Panc1 (cell line): ENCODE measurements at places on chromosomes 1 and 21.
A peak's percentile ranks its signal among the peaks of the same experiment; 100 is the strongest.

GRCh38 chr1:157399984-157400382, 152.3 kb downstream of the FCRL5 start:
- DNase-seq, result no peak

GRCh38 chr1:1832166-1832565, 53.9 kb upstream of the NADK start:
- no peak for DNase-seq

DNA sequence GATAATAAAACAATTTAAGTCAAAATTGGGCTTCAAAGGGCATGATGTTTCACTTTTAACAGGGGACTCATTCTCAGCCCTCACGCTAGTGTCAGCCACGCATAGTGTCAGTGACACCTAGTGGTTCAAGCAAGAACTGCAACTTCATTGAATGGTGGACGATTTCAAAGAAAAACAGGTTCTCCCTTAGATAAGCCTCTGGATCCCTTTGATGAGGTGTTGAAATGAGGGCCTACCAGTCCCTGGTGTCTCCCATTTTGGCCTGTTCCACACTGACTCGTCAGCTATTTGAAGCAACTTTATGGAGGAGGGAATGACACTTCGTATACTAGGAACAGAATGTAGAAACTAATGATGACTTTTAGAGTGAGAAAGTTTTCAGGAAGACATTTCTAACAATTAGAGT, 56.2 kb downstream of the FCRL5 start:
- DNase-seq, result peak; percentile 24

DNA sequence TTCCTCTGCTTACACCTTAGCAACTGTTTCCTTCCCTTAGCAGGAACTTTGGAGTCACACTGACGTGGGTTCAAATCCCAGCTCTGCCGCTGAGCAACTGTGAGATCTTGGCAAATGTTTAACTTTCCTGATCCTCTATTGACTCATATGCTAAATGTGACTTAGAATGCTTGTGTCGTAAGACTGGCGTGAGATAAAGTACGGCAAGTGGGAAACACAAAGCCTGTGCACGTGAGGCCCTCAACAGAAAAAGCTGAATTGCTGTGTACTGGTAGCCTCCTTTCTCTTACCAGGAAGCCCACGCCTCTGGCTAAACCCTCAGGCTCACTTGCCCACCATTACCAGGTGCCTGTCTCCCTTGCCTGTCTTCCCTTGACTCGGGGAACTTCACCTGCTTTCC, 135.4 kb upstream of the TNR start:
- no peak for DNase-seq

GRCh38 chr1:33455539-33456501, 16.6 kb upstream of the ZSCAN20 start:
- peak; percentile 84 for DNase-seq

GRCh38 chr1:113210248-113210647, 137.2 kb downstream of the LRIG2 start:
- DNase-seq, result no peak

- no peak for DNase-seq
Observed at GRCh38 chr1:168974117-168974516, 132.4 kb upstream of the ATP1B1 start.

- DNase-seq, result no peak
Observed at GRCh38 chr1:46767649-46768282, 31.1 kb upstream of the CYP4B1 start.

DNA sequence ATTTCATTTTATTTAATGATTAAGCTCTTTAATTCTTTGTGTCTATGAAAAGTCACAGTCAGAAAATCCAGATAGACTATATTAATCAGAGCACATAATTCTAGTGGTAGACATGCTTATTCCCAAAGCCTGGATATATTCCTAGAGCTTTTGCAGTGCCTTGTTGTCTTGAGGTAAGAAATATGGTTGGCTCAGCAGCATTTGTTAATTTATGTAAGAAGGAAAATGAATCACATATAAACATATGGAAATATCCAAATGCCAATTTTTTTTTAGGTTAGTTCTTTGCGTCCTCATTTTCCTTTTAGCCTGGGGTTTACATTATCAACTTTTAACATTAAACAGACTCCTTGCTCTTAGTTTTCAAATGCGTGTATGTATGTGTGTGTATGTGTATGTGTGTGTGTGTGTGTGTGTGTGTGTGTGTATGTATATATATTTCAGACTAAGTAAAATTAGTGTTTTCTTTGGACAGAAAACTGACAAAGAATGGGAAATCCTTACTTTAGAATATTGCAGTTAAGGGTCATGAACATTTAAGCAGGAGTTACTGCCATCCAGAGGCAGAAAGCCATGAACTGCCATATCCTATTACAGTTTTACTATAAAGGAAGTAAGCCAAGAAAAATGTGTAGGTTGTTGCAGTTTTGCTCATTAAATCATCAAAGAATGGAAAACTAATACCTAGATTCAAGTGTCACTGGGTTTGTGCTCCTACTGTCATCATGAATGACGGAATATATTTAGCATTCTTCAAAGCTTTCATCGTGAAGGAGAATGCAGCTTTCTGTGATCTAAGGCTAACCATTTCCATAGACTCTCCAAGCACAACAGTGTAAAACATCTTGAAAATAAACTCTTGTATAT, 477.1 kb upstream of the NR5A2 start:
- no peak for DNase-seq

- DNase-seq, result no peak
Observed at GRCh38 chr1:36446271-36446670, 4.0 kb downstream of the OSCP1 start.

DNA sequence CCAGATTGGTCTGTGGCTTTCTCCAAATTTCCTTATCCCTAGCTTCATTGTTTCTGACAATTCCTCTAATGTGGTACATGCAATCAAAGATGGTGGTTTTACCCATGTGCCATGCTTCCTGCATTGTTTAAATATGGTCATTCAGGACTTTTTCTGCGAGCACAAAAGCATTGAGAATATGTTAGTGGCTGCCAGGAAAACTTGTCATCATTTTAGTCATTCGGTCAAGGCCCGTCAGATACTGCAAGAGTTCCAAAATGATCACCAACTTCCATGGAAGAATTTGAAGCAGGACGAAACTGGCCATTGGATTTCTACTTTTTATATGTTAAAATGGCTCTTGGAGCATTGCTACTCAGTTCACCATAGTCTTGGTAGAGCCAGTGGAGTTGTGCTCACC, 3.7 kb downstream of the ZBED6 start:
- no peak for DNase-seq

DNA sequence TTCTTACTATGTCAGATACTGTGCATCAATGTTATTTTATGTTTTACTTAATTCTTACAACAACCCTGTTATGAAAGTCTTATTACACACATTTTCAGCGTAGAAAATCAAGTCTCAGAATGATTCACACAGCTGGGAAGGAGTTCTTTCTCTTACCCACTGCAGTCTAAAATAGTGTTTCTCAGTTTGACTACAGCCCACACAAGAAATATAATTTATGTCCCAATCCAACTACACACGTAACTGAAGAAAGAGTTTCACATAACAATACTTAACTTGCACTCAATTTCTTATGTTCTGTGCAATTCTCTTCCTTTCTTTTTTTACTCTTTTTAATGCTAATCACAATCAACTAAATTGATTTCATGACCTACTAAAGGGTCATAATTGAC, 252.8 kb upstream of the ADGRL2 start:
- no peak for DNase-seq

DNA sequence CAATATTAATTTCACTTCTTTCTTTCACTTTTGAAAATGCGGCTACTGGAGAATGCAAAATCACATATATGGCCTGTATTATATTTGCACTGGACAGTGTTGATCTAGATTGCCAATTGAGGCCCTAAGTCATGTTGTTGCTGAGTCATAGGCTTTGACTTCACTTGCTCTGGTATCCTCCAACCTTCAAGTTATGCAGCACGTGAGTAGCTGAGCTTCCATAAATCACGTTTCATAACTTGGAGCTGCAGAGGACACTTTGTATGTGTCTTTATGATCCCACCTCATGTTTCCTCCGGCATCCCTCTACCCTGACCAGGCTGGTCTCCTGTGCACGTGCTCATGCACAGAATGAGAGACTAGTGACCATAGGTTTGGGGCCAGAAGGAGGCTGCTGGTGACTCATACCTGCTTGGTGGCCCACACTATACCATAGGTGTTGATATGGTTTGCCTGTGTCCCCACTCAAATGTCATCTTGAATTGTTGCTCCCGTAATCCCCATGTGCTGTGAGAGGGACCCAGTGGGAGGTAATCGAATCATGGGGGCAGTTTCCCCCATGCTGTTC, 103.0 kb upstream of the TSPAN2 start:
- no peak for DNase-seq

- DNase-seq, result no peak
Observed at GRCh38 chr1:98292994-98293393, 368.5 kb upstream of the SNX7 start.
